CD4-positive, alpha-beta T cell treated with Interleukin-12 subunit alpha and Interleukin-12 subunit beta, for 1 hour (primary cell): ENCODE measurements at places on chromosomes 11 and 22.

GRCh38 chr11:72958791-72959190 is 144.6 kb downstream of the ATG16L2 start:
- no peak for DNase-seq

- no peak for DNase-seq
Observed at GRCh38 chr11:77560605-77561004, 29.1 kb upstream of the AQP11 start.

DNA sequence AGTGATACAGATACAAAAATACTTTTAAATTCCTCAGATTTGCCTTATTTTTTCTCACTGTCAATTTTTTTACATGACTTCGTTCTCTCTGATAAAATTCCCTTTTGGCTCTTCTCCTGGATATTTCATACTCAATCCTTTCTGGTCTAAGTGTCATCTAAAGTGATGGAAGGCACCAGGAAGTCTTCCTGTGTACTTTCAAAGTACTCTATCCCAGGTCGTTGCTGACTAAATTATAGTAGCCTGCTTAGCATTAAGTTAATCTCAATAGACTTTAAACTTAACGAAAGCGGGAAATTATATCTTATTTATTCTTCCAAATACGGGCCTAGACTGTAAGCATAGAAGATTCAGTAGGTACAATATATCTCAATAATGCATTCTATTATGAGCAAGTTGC is 67.8 kb downstream of the CASP12 start:
- no peak for DNase-seq

- no peak for DNase-seq
Observed at GRCh38 chr11:75735181-75735845, 17.7 kb downstream of the MOGAT2 start.
